ENCODE measurements at places on chromosomes 2 and 18. TPM values are rescaled to one million over a fixed set of nuclear protein-coding genes. Genes with fewer than 3 reads are reported as not detected.

The IKZF2 gene
- total RNA-seq, result 3.8 TPM

DNA sequence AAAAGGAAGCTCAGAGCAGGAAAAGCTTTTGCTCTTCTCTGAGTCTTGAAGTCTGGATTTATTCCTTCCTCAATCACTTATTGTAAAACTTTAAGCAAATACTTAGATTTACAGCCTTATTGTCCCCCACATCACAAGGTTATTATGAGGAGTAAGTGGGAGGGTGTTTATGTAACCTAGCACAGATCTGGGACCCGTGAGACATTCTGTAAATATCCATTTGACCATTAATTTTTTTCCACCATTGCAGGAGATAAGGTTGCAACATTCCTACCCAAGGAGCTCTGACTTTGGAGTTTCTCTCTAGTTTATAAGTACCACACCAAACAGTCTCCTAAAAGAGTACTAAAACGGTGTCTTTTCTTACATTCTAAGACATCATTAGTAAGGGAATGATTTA lies 52.1 kb upstream of the CTIF start:
- DNase-seq, result no peak

The WDR7 gene
- 23.2 TPM for total RNA-seq

The CNNM3 gene
- total RNA-seq, result 10.3 TPM

DNA sequence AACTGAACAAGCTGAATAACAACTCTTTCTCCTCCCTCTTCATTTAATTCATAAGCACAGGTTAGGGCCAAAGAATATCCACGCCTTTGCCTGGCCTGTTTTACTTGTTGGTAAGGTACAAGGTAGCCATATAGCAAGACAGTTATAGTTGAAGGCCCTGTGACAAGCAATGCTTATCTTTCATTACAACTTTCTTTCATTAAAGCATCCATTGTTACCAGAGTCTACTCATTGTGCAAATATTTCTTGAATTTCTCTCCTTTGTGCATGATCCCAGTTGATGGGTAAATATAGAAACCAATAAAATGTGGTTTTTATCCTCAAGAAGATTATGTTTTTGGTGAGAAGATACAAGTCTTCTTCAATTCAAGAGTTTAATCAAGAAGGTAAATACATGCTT lies 140.2 kb downstream of the UBE2E3 start:
- DNase-seq, result no peak

DNA sequence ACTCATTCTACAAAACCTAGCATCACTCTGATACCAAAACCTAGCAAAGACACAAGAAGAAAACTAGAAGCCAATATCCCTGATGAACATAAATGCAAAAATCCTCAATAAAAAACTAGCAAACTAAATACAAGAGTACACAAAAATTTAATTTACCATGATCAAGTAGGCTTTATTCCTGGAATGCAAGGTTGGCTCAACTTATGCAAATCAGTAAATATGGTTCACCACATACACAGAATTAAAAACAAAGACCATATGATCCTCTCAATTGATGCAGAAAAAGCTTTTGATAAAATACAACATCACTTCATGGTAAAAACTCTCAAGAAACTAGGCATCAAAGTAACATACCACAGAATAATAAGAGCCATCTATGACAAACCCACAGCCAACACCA lies 188.3 kb downstream of the ETAA1 start:
- no peak for DNase-seq

The SRD5A2 gene
- not detected for total RNA-seq

The IL1A gene
- total RNA-seq, result not detected

- no peak for DNase-seq
These were observed 393.5 kb downstream of the ARHGAP15 start for GRCh38 chr2:143522699-143523098.

GRCh38 chr18:13051950-13052349 lies 60.8 kb downstream of the CEP192 start:
- no peak for DNase-seq

The ANKRD23 gene
- 18.4 TPM for total RNA-seq

Measured in left cardiac atrium (tissue), 4 donors.